ENCODE measurements at places on chromosomes 2 and 18. TPM values are rescaled to one million over a fixed set of nuclear protein-coding genes. Genes with fewer than 3 reads are reported as not detected.

- no peak for DNase-seq
These were observed 40.7 kb upstream of the GALR1 start for GRCh38 chr18:77208964-77209363.

DNA sequence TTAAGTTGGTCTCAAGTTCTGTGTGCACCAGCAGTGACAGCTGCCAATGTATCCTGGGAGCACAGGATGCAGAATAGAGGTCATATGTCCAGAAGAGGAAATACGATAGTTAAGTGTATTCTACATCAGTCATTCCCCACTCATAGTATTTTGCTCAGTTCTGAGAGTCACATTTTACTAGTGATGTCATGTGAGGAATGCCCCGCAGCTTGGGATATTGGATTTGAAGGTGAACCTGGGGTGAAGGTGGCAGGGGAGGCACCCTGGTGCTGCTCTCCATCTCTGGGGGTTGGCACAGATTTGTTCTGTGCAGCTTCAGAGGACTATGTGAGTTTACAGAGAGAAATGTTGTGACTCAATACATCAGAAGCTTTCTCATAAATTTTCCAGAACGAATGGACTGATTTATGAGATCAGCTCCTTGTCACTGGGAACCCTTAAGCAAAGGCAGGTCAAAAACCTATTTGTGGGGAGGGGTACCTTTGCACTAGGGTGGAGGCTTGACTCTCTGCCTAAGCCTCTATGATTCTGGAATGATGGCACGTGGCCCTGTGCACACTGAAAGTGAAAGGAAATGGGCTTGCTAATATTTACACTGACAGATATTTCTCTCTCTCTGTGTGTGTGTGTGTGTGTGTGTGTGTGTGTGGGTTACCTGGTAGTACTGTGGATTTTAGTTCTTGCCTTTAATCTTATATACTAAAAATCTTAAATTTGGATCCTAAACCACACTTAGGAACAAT, 95.9 kb downstream of the NEB start:
- no peak for DNase-seq

GRCh38 chr18:25759111-25759510, 331.3 kb downstream of the SS18 start:
- no peak for DNase-seq

Gene ACOXL
- not detected for total RNA-seq

Gene ASAP2
- 72.4 TPM for total RNA-seq

All from aorta (tissue), 5 donors.